ENCODE measurements at places on chromosomes 13 and 19.

DNA sequence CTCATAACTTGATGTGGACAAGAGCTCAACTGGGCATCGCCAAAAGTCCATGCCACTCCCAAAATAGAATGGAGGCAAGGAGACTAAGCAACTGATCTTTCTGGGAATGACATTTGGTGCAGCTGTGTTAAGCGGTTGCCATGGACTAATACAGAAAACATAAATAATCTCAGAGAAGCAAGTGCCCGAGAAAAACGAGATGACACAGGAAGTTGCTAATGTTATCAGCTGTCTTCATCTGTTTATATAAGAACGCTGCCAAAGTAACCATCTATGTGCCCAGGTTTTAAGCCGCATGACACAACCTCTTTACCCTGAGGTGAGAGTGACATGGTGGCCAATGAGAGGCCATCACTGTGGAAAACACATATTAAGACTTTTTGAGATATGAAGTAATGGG lies 54.9 kb upstream of the SACS start:
- DNase-seq: no peak

DNA sequence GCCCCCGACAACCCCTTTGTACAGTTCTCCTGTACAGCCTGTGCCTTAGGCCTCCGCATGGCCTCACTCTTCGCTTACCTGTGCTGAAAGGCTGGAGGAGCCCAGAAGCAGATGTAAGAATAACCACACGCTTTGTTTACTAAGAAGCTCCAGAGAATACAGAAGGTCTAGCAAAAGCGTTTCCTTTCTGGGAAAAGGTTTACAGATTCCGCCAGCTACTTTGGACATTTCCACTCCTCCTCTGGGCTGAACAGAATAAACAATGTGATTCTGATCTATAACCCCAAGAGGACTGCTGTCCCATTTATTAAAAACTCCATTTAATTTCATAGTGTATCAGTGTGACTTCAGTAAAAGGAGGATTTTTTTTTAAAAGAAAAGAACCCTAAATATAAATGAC lies 339.2 kb downstream of the DNAJC15 start:
- DNase-seq: no peak

- DNase-seq: no peak
Observed at GRCh38 chr19:49492573-49493405, 3.4 kb upstream of the RPS11 start.

DNA sequence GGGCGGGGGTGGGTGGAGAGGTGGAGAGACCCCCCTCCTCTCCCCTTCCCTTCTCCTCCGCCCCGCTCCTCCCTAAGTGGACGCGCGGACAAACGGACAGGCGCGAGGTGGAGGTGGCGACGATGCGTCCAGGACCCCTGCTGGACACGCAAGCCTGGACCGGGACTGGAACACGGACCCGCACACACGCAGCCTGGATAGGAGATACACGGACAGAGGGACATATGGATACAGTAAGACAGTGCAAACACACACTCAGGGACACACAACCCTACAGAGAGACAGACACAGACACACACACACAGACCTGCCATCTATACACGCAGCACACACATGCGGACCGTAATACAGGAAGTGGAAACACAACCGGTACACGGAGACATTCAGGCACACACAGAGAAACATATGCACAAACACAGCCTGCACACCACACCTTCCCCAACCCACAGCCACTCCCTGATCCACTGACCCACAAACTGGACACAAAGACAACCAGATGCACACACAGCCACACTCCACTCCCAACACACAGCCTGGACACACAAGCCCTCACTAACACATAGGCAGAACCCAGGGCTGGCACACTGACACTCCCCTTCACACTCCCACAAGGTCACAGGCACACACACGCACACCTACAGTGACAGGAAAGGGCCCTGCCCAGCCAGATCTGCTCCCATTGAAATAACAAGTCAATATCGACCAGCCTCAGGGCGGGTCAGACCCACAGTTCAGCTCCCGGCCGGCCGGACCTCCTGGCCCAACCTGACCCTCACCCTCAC lies 696 bp upstream of the ERFL start:
- DNase-seq: no peak

GRCh38 chr13:112102243-112102642 lies 35.3 kb downstream of the SOX1 start:
- no peak for DNase-seq

DNA sequence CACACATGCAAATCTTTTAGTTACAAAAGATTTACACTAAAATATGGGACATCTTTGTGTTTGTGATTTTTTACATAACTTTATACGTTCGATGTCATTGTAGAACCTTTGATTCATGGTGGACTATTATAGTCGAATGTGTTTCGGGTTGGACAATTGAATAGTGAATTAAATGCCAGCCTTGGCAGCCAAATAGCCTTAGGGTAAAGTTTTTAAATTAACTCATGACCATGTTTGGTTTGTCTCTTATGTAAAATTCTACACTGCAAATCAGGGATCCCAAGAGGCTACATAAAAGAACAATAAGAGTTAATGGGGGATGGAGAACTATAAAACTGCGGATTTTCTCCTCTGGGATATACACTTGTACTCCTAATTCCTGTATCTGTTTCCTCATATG lies 1735.6 kb upstream of the SPRY2 start:
- DNase-seq: no peak

DNA sequence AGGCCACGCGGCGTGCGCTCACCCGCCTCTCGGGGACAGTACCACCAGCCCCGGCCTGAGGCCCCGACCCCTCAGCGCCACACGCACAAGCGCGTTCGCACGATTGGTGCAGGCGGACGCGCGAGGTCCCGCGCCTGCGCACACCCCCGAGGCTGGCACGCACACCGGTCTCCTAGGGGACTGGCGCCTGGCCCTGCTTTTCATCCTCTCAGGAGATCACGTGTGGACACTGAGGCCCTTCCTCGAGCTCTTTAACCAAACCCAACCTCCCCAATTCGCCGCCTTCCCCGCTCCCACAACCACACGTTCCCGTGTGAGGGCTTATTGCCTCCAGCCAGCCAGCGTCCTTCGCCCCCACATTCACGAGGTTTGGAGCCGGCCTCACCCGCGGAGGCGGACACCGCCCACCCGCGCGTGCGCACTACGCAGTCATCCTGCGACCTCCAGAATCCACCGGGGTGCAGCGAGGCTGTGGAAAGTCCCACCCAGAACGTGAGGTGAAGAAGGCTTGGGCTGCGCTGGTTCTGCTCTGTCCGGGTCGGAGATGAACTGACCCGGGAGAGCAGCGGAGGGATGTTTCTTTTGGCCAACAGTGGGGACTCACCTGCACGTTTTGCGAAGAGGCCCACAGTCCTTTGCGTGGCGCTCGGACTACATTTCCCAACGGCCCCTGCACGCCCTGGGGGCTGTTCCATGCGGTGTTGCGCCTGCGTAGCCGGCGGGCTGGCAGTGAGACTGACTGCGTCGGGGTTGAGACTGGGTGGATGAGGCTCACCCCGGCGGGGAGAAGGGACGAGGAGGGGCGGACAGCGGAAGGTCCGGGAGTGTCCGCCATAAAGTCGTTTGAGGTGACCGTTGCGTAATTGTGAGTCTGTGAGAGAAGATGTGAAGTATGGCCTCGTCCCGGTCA lies 539 bp upstream of the ZNF667 start:
- no peak for DNase-seq

DNA sequence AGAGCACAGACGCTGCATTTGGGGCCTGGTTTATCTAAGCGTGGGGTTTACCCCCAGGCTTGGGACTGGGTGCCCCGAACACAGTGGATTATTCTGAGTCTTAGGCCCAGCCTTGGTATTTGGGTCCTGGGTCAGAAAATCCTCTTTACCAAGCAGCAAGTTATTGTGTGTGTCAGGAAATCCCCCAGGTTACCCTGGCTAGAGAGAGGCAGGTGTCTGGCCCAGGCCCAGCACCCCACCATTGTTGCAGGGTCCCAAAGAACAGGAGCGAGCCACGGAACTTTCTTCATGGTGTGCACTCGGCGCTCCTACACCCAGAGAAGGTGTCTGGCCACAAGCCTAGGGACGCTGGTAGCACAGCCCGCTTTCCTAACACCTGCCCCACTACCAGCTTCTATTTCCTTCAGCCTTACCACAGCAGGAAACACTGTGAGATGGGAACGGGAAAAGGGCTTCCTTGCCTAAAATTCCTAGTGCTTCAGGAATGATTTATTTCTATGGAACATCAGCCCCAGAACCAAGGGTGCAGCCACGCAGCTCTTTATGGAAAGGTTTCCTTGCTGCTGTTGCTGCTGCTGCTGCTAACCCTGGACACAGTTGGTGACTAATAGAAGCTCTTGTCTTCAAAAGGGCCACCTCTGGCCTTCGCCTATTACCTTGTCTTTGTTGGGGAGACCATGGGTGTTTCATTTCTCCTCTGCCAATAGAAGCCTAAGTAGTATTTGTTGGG lies 7.4 kb upstream of the CDX2 start:
- no peak for DNase-seq
